Caco-2 (cell line): ENCODE measurements at places on chromosomes 12 and 14. TPM values are rescaled to one million over a fixed set of nuclear protein-coding genes. Genes with fewer than 3 reads are reported as not detected.

The PLXNC1 gene
- total RNA-seq: 41.3 and 47.7 TPM in 2 replicates

The PTPN6 gene
- 43.9 and 54.8 TPM in 2 replicates for total RNA-seq

The ACADS gene
- 12.5 and 13.1 TPM in 2 replicates for total RNA-seq

The TMEM132C gene
- not detected in 2 replicates for total RNA-seq

GRCh38 chr12:3363608-3364007 is 127.4 kb upstream of the PRMT8 start:
- H3K27ac ChIP-seq: no peak overlapping the region
- H3K4me3 ChIP-seq: no peak overlapping the region
- no peak for DNase-seq
- H3K27me3 ChIP-seq: peaks cover 13% of the 10 kb centered on the region

DNA sequence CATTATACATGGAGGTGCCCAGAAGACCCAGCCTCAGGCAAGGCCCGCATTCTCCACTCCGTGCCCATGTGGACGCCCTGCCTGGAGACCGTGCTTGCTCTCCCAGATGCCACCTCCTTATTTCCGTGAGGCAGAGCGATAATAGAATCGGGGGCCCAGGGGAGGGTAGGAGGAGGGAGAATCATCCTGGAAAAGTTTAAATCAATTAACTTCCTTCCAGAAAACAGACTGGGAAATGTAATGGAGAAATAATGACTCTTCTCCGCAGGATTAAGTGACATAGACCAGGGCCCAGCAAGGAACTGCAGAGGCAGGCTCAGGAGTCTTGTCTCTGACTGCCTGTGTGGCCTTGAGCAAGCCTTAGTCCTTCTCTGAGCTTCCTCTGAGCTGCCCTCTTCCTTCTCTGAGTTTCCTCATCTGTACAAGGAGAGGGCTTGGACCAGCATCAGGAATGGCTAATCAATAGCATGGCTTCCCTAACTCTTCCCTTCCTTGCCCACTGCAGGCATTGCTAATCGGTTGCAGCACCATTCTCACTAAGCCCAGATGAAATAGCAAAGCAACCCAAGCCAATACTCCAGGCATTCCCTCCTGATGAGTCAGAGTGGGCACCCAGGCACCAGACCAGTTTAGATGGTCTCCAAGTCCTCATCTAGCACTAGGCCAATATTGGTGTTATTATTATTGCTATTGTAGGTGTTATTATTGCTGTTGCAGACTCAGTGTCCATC is 11.3 kb upstream of the FAM222A start:
- H3K36me3 ChIP-seq: no peaks in the 10 kb centered on the region
- no peak overlapping the region for H3K4me3 ChIP-seq
- no peak overlapping the region for H3K27ac ChIP-seq
- no peak for DNase-seq

DNA sequence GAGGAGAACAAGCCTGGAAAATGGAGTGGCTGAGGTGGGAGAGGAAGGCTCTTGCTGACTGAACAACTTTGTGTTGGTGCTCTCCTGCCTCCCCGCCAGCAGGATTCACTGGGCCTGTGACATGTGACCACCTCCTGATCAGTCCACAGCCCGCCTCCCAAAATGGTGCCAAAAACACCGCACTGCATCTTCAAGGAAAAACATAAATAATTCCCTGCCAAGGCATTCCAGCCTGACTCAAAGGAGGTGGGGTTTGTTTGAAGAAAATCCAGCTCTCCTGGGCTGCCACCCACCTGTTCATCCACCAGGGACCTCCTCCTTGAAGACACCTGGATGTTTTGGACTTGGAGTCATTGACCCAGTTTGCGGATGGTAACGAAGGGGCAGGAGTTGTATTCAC is 83.8 kb upstream of the PIWIL1 start:
- DNase-seq: no peak
- no peaks in the 10 kb centered on the region for H3K27me3 ChIP-seq
- no peaks in the 10 kb centered on the region for H3K4me1 ChIP-seq
- no peak overlapping the region for H3K27ac ChIP-seq

GRCh38 chr12:53749986-53750811 is 1.6 kb downstream of the CISTR start:
- H3K27ac ChIP-seq: no peak overlapping the region
- no peaks in the 10 kb centered on the region for H3K4me1 ChIP-seq
- DNase-seq: no peak
- H3K27me3 ChIP-seq: no peaks in the 10 kb centered on the region; the same call in 1 of the 2 replicates
- no peak overlapping the region for H3K4me3 ChIP-seq

- H3K4me3 ChIP-seq: peak overlapping the region; percentile 65
- H3K36me3 ChIP-seq: no peaks in the 10 kb centered on the region
- H3K27me3 ChIP-seq: no peaks in the 10 kb centered on the region
- peak overlapping the region; percentile 87 for H3K27ac ChIP-seq
- H3K4me1 ChIP-seq: no peaks in the 10 kb centered on the region; the same call in 1 of the 2 replicates
- no peak for DNase-seq
Measured at GRCh38 chr12:106954462-106955376, 988 bp upstream of the TMEM263 start.

DNA sequence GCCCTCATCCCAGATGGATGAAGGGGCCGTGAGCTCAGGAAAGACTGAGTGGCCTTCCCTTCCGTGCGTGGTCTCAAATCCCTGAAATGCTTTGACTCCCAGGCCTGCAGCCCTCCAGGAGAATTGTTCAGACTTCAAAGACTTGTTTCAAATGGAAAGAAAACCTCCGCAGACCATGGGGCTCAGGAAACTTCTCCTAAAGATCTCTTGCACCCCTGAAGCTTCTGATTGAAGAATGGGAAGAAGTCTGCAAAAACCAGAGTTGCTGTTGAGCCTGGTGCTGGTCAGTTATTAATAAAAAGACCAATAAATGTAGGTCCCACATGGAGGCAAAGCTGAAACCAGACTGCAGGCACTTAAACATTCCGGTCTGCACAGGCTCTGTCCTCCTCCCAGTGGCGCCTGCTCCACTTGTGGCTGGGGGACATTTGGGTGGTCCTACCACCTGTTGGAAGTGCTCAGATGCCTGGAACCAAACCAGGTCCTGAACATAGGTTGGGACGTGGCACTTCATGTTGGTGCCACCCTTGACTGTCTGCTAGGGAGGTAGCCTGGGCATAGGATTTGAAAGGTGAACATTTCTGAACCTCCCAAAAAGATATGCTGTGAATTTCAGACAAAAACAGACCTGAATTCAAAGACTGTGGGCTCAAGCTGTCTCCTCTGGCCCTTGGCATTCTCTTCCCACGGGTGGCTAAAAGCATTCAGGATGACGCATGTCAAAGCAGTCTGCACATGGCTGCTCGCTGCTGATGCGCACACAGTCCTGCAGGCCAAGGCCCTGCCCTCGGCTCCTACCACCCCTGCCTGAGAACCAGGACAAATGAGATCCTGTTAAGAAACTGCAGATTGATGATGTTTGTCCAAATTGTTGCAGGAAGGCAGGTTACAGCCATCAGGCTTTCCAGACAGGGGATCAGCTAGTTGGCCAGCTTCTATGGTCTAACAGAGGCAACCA is 36.2 kb upstream of the MEG3 start:
- no peak overlapping the region for H3K27ac ChIP-seq
- no peaks in the 10 kb centered on the region for H3K36me3 ChIP-seq
- H3K4me1 ChIP-seq: no peaks in the 10 kb centered on the region
- no peaks in the 10 kb centered on the region for H3K27me3 ChIP-seq
- H3K4me3 ChIP-seq: no peak overlapping the region
- DNase-seq: no peak
